ENCODE measurements at places on chromosomes 3 and 15. TPM values are rescaled to one million over a fixed set of nuclear protein-coding genes. Genes with fewer than 3 reads are reported as not detected.
A peak's percentile ranks its signal among the peaks of the same experiment; 100 is the strongest.

- no peaks in the 10 kb centered on the region for H3K4me1 ChIP-seq
- no peak for DNase-seq
- H3K27ac ChIP-seq, result no peak overlapping the region
- H3K36me3 ChIP-seq, result no peaks in the 10 kb centered on the region
- H3K27me3 ChIP-seq, result no peaks in the 10 kb centered on the region
- H3K4me3 ChIP-seq, result no peak overlapping the region
These were observed 120.6 kb downstream of the BCHE start for GRCh38 chr3:165716592-165716991.

DNA sequence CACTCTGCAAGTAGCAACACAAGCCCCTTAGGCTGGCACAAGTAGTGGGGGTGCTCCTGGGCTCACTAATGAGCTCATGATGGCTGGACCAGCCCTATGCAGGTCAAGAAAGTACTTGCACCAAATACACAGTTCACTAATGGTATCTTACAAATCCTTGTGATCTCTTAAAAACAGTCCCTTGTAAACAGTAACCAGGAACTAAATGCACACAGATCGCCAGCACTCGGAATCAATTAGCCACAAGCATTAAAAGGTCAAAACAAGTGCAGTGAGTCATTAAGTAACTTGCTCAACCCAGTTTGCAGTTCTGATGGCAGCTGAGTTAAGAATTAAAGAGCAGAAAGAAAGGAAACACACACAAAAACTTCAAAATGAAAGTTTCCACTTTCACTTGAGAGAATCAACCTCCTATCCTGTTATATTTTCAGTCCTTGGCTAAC lies 43.2 kb downstream of the ARHGEF3 start:
- H3K27me3 ChIP-seq, result no peaks in the 10 kb centered on the region
- no peaks in the 10 kb centered on the region for H3K36me3 ChIP-seq
- DNase-seq, result peak; percentile 66
- H3K27ac ChIP-seq, result peak overlapping the region; percentile 47

DNA sequence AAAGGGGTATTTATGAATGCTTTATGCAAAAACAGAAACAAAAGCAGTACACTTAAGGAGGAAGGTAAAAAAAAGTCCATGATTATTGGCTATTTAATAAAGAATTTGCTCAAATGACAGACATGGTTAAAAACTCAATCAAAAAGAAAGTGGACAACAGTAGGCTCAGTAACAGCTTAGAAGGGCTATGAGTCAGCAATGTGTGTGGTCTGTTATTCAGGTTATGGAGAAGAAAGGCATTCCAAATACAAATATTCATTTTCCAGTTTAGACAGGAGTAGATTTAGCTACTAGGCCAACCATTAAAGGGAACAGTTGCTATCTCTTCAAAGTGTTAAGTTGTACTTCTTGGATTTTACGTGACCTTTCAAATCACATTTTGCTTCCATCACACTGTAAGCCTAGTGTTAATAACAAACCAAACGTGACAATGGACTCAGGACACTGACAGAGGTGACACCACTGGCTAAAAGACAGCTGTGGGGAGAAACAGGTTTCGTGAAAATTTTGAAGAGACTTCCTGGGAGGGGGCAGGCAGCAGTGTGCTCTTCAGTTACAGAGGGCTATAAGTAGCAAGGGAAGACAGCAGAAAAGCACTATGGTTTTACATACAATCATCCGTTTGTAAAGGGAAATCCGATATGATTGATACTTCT lies 41.7 kb upstream of the MYO5C start:
- peaks cover 12% of the 10 kb centered on the region for H3K4me1 ChIP-seq
- H3K4me3 ChIP-seq, result no peak overlapping the region
- peak overlapping the region; percentile 9 for H3K27ac ChIP-seq
- no peak for DNase-seq
- H3K36me3 ChIP-seq, result no peaks in the 10 kb centered on the region

DNA sequence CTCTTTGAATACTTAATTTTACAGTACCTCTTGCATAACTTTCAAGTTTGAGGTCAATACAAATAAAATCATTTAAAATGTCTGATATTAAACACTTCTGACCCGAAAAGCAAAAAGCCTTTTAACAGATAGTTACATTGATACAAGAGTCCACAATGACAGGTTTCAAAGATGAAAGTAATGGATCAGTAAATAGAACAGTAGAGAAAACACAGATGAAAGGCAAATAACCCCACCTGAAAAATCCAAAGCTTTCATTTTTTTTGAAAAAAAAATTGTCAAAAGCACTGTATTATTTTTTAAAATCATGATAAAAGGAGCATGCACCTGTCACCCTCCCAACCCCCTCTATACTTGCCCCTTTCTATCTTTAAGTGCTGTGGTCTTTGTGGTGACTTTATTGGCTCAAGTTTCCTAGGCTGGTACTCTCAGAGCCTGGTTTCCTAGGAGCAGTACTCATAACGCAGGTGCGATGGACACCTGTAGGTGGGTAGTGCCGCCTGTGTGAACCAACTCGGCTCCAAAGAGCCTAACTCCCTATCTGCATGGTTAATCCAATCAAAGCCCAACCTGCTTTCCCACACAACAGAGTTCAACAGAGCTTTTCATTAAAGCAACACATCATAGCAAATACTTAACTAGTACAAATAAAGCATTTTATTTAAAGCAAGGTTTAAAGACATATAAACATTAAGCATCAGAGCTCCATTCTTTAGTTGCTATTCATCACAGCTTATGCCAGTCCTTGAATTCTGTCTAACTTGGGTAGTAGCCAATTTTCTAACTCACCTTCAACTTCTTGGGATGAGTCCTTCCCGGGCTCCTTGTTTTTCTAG lies 32.2 kb downstream of the LIPC start:
- no peak for DNase-seq
- H3K4me1 ChIP-seq, result peaks cover 37% of the 10 kb centered on the region
- no peak overlapping the region for H3K4me3 ChIP-seq
- no peaks in the 10 kb centered on the region for H3K27me3 ChIP-seq
- H3K36me3 ChIP-seq, result no peaks in the 10 kb centered on the region

DNA sequence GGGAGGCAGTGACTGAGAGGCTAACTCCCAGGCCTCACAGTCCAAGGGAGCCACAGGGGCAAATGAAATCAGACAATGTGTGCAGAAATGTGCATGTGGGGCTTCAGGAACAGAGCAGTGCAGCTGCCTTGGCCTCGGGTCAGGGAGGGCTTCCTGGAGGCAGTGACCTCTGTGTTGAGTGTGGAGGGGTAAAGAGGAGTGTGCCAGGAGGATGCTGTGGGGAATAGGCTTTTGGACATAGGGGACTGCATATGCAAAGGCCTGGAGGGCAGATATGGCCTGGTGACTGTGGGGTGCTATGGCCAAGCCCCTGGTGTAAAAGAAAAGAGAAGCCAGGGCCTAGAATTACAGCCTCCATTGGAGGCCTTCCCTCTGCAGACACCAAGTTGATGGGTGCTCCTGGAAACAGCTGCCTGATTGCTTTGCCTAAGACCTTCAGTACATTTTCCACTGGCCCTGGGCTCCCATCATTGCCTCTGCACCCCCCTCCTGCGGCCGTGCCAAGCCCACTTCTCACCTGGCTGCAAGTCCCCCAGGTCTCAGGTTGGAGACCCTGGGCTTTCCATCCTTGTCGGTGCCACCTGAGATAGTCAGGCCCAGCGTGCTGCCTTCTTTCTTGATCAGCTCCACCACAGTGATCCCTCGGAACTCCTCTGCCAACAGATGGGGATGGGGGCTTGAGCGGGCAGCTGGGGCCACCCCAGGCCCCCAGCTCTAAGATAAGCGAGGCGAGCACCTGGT lies 15.1 kb downstream of the GRIP2 start:
- H3K36me3 ChIP-seq, result no peaks in the 10 kb centered on the region
- no peak overlapping the region for H3K4me3 ChIP-seq
- H3K4me1 ChIP-seq, result peaks cover 8% of the 10 kb centered on the region
- DNase-seq, result no peak
- no peak overlapping the region for H3K27ac ChIP-seq

DNA sequence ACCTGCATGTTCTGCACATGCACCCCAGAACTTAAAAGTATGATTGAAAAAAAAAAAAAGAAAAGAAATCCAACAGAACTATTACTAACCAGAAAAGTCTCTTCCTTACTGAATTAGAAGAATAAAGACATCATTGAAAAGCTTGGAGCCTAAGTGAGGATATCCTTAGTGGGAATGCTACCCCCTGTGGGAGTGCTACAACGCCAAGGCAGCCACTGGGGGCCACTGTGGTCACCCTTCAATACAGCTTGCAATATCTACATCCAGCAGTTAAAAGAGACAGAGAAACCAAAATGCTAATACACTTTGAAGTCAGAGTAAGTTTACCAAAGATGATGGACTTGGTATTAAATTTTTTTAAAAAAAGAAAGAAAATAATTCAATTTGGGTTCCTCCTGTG lies 292.0 kb downstream of the PLCL2 start:
- H3K27ac ChIP-seq, result no peak overlapping the region
- DNase-seq, result no peak
- no peaks in the 10 kb centered on the region for H3K4me1 ChIP-seq
- no peaks in the 10 kb centered on the region for H3K27me3 ChIP-seq
- no peaks in the 10 kb centered on the region for H3K36me3 ChIP-seq
- H3K4me3 ChIP-seq, result no peak overlapping the region

DNA sequence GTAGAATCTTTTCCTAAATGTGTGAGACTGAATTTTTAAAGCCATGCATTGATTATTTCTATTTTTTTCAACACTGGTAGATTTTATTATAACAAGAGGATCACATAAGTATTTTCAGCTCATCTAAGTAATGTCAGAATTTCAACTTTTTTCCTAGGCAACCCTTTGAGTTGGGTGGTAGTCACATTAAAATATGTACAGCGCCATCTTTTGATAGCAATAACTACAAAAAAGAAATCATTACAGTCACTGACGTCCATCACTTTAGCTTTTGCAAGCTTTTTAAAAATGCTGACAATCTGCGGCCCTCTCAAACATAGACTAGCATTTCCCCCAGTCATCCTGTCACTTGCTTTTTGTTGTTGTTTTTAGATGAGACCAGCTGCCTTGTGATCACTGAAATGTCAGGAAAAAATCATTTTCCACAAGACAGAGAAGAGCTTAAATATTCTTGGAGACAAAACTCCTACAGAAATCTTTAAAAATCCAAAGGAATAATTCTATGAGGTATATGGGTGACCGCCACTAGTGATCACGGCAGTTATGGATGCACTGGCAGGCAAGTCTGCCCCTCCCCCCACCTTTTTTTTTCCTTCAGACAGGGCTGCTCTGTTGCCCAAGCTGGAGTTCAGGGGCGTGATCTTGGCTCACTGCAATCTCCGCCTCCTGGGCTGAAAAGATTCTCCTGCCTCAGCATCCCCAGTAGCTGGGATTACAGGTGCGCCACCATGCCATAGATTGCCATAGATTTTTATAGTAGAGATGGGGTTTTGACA lies 384.0 kb upstream of the KCNMB2 start:
- no peaks in the 10 kb centered on the region for H3K36me3 ChIP-seq
- H3K27ac ChIP-seq, result no peak overlapping the region
- DNase-seq, result no peak
- no peaks in the 10 kb centered on the region for H3K27me3 ChIP-seq
- H3K4me3 ChIP-seq, result no peak overlapping the region
- H3K4me1 ChIP-seq, result no peaks in the 10 kb centered on the region

GABRB3 gene
- 0.52 TPM for total RNA-seq

GOLGA6L7 gene
- not detected for total RNA-seq

WDR93 gene
- 0.42 TPM for total RNA-seq

DNA sequence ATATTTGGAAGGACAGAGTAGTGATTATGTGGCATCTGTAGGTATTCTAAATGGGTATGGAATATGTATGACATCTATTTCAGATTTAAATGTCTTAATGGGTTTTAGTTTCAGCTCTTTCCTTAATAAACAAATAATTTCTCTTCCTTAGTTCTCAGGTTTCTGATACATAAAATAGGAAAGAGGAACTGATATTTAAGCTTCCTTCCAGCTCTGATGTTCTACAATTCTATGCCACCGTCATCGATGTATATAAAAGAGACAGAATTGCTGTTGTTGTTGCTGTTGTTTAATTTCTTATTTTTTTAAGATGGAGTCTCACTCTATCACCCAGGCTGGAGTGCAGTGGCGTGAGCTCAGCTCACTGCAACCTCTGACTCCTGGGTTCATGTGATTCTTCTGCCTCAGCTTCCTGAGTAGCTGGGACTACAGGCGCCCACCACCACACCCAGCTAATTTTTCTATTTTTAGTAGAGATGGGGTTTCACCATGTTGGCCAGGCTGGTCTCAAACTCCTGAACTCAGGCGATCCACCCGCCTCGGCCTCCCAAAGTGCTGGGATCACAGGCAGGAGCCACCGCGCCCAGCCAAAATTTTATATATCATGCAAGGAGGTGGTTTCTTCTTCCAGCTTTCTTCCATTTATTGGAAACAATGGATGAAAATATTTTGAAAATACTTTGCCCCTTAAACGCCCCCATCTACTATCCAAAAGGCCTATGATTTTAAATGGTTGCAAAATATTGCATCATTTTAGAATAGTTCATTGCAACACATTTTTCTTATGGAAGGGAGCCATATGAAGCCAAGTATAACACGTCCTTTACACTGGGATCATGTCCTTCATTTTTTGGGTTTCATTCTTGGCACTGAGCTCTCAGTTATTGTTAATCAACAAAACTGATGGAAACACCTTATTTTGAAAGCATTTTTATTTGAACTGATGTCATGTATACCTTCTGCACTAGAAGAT lies 13.9 kb upstream of the C15orf61 start:
- H3K27me3 ChIP-seq, result no peaks in the 10 kb centered on the region
- H3K4me1 ChIP-seq, result no peaks in the 10 kb centered on the region
- H3K27ac ChIP-seq, result no peak overlapping the region
- no peak for DNase-seq
- no peaks in the 10 kb centered on the region for H3K36me3 ChIP-seq

DNA sequence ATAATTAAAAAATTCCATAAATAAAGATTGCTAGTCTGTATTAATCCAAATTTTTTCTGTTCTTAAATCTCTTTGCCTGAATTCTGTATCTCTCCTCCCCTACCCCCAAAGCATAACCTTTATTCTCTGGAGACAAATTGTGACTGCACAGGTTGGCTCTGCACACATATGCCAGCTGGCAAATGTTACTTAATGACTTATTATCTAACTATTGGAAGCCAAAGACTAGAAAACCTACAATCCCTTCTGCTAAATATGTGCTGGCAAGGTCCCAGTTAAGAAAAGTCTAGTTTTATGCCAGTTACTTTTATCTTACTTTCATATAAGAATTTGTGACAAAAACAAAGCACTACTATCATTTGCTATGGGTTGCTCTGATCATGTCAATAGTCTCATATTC lies 569.3 kb downstream of the MECOM start:
- H3K4me3 ChIP-seq, result no peak overlapping the region
- H3K4me1 ChIP-seq, result no peaks in the 10 kb centered on the region
- H3K27me3 ChIP-seq, result no peaks in the 10 kb centered on the region

GRCh38 chr3:156303001-156303707 lies 182.8 kb downstream of the KCNAB1 start:
- no peaks in the 10 kb centered on the region for H3K4me1 ChIP-seq
- DNase-seq, result no peak
- H3K4me3 ChIP-seq, result no peak overlapping the region
- H3K27me3 ChIP-seq, result no peaks in the 10 kb centered on the region
- H3K36me3 ChIP-seq, result no peaks in the 10 kb centered on the region

Data from HCT116 (cell line).